ENCODE measurements at places on chromosomes 3 and 15. TPM values are rescaled to one million over a fixed set of nuclear protein-coding genes. Genes with fewer than 3 reads are reported as not detected.

GRCh38 chr15:98954411-98954810 is 53.2 kb downstream of the PGPEP1L start:
- no peak for DNase-seq
- peaks cover 6% of the 10 kb centered on the region for H3K36me3 ChIP-seq
- H3K4me3 ChIP-seq, result no peak overlapping the region
- H3K27ac ChIP-seq, result no peak overlapping the region
- no peaks in the 10 kb centered on the region for H3K27me3 ChIP-seq

- no peaks in the 10 kb centered on the region for H3K27me3 ChIP-seq
- no peak overlapping the region for H3K27ac ChIP-seq
- no peaks in the 10 kb centered on the region for H3K4me1 ChIP-seq
- H3K36me3 ChIP-seq, result no peaks in the 10 kb centered on the region
- no peak overlapping the region for H3K4me3 ChIP-seq
- DNase-seq, result no peak
These were observed 4.0 kb upstream of the SPSB4 start for GRCh38 chr3:141047168-141047567.

DNA sequence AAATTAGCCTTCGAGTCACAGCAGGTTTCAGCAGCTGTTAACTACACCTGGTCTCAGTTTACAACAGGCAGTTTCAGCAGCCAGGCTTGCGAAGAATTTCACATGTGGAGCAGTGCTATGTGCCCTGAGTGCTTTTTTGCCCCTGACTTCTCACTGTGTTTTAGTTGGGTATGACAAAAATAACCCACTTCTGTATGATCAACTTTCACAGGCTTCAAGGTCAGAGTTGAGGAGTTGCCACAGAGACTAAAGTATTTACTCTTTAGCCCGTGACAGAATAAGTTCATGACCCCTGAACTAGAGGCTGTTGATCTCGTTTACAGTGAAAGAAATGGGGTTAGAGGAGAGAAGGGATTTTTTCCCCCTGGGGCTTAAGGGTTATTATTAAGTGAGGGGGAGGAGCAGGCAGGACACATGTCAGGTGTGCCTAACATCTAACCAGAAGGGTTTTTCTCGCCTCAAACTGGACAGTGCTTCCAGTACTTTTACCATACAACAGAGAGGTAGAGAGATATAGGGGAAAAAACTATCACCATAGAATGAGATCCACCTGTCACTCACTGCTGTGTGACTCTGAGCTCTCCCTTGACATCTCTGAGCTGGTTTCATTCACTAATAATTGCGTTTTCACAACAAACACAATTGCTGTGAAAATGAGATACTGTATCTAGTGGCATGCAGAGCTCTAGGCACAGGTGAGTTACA is 14.0 kb upstream of the TOPBP1 start:
- H3K4me3 ChIP-seq, result no peak overlapping the region
- no peak for DNase-seq
- H3K36me3 ChIP-seq, result no peaks in the 10 kb centered on the region
- peaks cover 11% of the 10 kb centered on the region for H3K27me3 ChIP-seq
- H3K27ac ChIP-seq, result no peak overlapping the region

DNA sequence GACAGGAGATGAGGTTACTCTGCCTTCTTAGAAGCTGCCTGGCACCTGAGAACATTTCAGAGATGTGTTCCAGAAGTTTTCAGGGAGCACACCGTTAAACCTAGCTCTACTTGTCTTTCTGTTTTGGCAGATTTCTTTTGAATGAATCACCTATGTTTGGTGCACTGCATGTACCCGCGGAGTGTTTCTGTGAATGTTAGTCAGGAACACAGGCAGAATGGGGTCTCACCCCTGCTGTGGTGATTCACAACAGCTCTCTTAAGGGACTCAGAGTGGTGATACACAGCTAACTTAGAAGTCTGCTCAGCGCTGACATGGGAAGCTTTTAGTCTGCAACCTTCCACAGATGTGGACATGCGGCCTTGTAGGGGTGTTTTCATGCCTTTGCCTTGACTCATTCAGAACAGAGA is 24.0 kb downstream of the TSEN2 start:
- no peaks in the 10 kb centered on the region for H3K4me1 ChIP-seq
- no peaks in the 10 kb centered on the region for H3K36me3 ChIP-seq
- no peak for DNase-seq
- H3K4me3 ChIP-seq, result no peak overlapping the region
- no peaks in the 10 kb centered on the region for H3K27me3 ChIP-seq

DNA sequence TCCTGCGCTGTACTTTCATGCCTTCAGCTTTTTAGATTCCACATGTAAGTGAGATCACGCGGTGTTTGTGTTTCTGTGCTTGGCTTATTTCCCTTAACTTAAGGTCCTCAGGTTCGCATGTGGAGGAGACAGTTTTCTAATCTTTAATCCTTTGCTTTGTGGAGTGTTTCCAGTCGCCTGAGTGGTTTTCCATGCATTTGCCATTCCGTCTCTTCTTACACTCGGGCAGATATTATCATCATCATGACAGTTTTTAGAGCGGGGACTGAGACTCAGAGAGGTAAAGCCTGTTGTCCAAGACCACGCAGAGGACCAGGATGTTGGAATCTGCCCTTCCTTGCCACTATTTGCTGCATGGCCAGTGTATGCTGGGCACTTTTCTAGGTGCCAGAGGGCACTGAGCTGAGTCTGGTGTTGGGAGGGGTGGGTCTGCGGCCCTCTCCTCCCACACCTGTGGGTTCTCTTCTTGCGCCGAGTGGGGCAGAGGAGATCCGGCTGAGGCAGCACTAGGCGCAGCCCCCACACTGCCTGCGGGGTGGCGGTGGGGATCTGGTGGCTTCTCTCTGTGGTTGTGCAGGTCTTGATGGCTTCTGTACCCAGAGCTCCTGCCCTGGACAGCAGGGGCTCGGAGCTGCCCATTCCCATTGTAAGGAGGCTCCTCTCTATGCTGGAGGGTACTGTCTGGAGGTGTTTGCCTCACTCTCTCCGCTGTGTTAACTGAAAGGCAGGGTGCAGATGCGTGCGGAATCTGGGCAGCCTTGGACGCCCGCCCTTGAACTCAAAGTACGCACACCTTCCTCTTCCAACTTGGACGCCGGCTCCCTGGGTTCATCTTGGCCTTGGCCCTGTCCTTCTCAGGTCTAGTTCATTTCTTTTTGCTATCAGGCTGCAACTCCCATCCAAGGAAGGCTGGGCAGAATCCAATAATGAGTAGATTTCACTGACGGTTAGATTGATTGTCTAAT is 156.0 kb upstream of the RGMA start:
- H3K27me3 ChIP-seq, result peaks cover 5% of the 10 kb centered on the region
- no peak for DNase-seq
- H3K27ac ChIP-seq, result no peak overlapping the region
- no peaks in the 10 kb centered on the region for H3K36me3 ChIP-seq

DNA sequence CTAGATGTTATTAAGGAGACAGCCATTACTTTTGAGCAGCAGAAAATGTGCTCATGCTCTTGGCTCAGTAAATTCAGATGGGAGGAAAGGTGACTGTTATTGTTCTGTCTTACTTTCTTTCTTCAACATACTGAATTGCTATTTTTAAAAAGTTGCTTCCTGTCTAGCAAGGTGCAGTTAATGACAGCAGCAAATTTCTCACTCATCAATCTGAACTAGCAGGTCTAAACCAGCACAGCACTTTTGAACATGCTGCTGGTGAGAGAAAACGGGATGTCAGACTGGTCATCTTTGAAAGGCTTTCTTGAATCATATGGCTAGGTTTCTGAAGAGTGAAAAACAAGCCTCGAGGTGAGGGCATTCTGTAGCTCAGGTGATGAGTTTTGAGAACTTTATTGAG is 384.7 kb downstream of the MFSD1 start:
- no peaks in the 10 kb centered on the region for H3K4me1 ChIP-seq
- H3K36me3 ChIP-seq, result no peaks in the 10 kb centered on the region
- DNase-seq, result no peak
- H3K4me3 ChIP-seq, result no peak overlapping the region
- H3K27ac ChIP-seq, result no peak overlapping the region
- H3K27me3 ChIP-seq, result no peaks in the 10 kb centered on the region

MAP1A gene
- total RNA-seq, result 0.75 TPM

TMEM158 gene
- 0.13 TPM for total RNA-seq
